ENCODE measurements at places on chromosomes 12 and 14.

GRCh38 chr12:131121705-131122405, 168.1 kb downstream of the ADGRD1 start:
- DNase-seq = no peak

DNA sequence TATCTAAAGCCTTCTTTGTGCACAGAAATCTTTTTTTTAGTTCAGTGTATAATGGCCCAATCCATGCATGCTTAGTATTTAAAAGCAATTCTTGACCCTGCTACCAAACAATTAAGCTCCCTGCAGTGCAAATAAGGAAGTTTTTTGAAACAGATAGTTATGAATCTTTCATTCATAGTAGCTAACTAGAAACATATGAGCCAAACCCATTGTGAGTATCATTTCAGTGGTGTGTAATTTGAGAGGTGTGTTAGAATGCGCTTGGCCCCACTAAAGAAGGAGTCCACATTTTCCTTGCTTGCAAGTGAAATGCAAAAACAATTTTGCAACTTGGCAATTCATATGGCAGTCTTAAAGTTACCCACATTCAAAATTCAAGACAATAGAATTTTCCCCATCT, 14.4 kb downstream of the EPS8 start:
- DNase-seq = no peak

- no peak for DNase-seq
Measured at GRCh38 chr12:46100551-46101484, 110.4 kb upstream of the SCAF11 start.

GRCh38 chr14:39109893-39110715, 4.0 kb upstream of the GEMIN2 start:
- no peak for DNase-seq

- no peak for DNase-seq
Measured at GRCh38 chr12:121537814-121538698, 42.8 kb downstream of the KDM2B start.

DNA sequence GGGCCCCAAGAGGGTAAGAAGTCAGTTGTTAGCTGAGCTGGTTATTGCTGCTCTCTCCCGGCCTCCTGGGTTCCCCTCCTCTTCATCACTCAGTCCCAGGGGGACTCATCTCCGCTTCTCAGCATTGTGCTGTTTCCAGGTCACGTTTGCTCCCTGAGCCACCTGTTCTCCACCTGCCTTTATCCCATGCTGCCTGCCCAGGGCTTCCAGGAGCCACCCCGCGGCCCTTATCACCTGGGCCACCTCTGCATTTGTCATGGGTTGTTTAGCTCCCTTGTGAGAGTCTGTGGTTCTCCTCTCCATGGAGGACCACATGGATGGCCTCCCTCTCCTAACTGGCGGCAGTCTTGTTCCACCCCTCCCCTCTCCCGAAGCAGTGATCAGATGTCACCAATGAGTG, 36.0 kb downstream of the SYNDIG1L start:
- no peak for DNase-seq

GRCh38 chr12:78853231-78853630, 11.3 kb upstream of the SYT1 start:
- DNase-seq = no peak

DNA sequence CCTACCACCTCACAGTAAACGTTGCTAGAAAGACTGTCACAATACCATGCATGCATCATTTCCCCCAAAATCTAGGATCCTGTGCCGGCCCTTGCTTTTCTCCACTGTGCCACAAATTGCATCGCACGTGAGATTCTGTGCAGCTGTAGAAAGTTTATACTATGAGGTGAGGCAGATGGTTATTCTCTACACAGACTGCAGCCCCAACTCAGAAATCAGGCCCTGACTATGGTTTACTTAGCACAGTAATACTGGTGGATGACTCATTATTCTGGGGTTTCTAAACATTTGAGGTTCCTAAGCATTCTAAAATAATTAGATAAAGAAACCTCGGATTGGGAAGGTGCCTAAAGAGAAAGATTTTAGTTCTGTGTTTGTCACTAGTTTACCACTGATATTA, 163.8 kb upstream of the CCDC198 start:
- no peak for DNase-seq

- DNase-seq = no peak
Measured at GRCh38 chr12:20120403-20120725, 248.0 kb upstream of the PDE3A start.

GRCh38 chr14:92945959-92946846, 23.3 kb downstream of the CHGA start:
- no peak for DNase-seq

DNA sequence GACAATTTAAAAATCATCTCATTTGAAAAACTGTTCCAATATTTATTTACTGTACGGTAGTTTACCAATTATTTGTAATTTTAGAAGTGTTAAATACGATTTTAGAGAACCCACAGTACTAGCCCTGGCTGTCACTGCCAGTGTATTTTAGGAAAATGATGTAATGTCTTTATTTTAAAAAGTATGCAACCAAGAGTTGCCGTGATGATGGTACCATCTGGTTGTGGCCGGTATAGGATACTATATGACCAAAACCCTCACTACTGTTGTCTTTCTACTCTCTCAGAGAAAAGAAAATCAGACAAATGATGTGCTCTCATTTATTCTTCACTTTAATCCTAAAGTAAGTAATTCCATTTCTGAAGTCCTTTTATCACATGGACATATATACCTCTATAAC, 395.0 kb downstream of the FOXG1 start:
- DNase-seq = no peak

DNA sequence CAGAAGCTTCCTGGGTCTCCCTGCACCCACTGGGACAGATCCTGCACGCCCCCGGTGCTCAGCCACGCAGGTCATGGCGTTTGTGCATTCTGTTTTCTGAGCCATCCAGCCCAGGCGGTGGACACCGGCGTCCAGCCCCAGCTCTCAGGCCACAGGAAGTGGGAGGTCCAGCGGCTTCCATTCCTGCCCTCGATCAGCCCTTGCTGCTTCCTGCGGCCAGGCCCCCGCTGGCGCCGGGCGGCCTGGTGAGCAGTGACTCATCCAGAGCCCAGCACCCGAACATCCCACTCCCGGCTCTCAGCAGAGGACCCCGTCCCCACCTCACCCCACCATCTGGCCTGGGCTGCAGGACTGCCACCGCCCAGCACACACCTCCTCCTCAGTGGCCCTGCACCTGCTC, 18.0 kb upstream of the NUDT14 start:
- no peak for DNase-seq

DNA sequence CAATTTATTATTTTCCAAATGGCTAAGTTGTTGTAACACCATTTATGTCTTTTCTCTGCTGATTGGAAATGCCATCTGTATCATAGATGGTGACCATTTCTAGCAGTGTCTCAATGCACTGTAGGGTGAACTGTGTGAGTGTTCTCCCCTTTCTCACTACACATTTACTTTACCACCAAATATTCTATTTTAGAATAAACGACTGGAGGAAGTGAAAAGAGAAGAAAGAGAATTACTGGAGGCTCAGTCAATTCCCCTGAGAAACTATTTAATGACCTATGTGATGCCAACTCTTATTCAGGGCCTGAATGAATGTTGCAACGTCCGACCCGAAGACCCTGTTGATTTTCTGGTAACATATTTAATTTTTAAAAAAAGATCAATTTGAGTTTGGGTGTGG, 15.5 kb upstream of the PAPOLA start:
- no peak for DNase-seq

- DNase-seq = no peak
Measured at GRCh38 chr12:102528111-102528510, 47.7 kb upstream of the IGF1 start.

DNA sequence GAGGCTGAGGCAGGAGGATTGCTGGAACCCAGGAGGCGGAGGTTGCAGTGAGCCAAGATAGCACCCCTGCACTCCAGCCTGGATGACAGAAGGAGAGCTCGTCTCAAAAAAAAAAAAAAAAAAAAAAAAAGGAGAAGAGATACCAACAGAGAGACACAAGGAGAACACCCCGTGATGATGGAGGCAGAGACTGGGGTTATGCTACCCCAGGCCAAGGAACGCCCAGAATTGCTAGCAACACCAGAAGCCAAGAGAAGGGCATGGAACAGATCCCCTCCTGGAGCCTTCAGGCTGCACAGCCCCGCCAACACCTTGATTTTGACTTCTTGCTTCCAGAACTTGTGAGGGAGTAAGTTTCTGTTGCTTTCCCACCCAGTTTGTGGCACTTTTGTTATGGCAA, 148.0 kb upstream of the FOXN3 start:
- no peak for DNase-seq

- no peak for DNase-seq
Measured at GRCh38 chr12:5739917-5740316, 205.1 kb downstream of the ANO2 start.

GRCh38 chr14:94665121-94665520, 52.9 kb downstream of the SERPINA3 start:
- DNase-seq = no peak

Data from CD4-positive, alpha-beta T cell treated with Interleukin-6 at 100 ng/mL for 8 hours (primary cell).